ENCODE measurements at places on chromosomes 3 and 15.

DNA sequence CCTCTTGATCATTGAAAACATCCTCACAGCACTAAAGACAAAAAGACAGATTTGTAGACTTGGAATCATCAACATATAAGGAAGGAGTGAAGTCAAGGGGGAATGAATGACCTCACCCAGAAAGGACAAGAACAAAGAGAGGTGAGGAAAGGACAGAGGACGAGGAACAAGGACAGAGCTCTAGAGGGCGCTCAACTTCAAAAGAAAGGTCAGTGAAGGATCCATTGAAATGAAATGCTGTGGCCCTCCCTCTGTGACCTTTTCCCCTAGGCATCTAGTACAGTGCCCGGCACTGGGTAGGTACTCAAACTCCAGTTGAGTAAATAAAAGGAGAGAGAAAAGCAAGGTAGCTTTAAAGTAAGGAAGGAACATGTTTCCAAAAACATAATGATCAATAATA is 2.6 kb downstream of the ATP8B4 start:
- no peak for DNase-seq

DNA sequence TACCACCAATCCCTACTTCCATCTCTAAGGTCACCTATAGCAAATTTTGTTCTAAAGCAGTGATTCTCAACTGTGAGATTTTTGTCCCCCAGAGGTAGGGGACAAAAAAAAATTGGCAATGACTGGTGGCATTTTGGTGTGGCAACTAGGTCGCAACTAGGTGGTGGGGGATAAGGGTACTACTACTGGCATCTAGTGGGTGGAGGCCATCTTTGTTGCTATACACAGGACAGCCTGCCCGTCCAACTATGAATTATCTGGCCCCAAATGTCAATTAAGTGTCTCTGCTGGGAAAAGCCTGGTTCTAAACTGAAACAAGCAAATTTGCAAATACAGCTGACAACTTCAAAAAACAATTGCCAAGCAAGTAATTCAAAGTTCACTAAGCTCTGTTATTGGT is 1.4 kb downstream of the MTMR10 start:
- DNase-seq, result no peak

DNA sequence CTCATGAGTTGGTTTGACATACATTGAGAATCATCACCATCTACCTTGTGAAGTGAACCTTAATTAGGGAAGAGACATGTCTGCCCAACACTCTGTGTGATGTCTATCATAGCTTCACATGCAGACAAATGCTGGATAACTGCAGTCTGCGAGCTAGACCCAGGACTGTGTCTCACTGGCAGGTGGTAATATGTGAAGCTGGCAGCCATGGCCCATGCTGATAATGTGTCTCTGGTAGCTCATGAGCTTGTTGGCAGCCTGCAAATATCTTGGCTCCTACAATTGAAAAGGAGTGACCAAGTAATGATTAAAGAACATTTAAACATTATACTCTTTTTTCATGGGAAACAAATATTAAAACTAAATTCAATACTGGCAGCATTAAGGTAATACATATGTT is 234.8 kb downstream of the CHST2 start:
- DNase-seq, result no peak

GRCh38 chr3:18501679-18502343 is 76.7 kb upstream of the SATB1 start:
- DNase-seq, result no peak

GRCh38 chr15:65232520-65232919 is 21.2 kb upstream of the CILP start:
- DNase-seq, result no peak

GRCh38 chr15:76071806-76072205 is 12.0 kb downstream of the TMEM266 start:
- no peak for DNase-seq

- DNase-seq, result no peak
Observed at GRCh38 chr15:89936051-89936785, 23.5 kb upstream of the ARPIN start.

DNA sequence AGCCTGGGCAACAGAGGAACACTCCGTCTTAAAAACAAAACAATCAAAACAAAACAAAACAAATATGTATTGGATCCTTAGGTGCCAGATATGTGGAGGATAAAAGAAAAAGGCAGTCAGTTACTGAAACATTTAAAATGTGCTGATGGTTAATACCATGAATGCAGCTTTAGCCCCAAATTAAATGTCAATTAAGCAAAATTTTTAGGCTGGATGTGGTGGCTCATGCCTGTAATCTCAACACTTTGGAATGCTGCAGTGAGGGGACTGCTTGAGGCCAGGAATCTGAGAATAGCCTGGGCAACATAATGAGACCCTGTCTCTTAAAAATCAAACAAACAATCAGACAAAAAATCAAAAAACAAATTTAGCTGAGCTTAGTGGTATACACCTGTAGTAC is 8.5 kb upstream of the CHMP2B start:
- no peak for DNase-seq

- DNase-seq, result no peak
Observed at GRCh38 chr15:51267703-51268083, 70.7 kb downstream of the CYP19A1 start.

- DNase-seq, result no peak
Observed at GRCh38 chr3:146065573-146066006, 95.4 kb downstream of the PLOD2 start.

GRCh38 chr15:33516563-33516962 is 205.8 kb downstream of the RYR3 start:
- no peak for DNase-seq

- no peak for DNase-seq
Observed at GRCh38 chr3:168002786-168003368, 92.8 kb downstream of the GOLIM4 start.

DNA sequence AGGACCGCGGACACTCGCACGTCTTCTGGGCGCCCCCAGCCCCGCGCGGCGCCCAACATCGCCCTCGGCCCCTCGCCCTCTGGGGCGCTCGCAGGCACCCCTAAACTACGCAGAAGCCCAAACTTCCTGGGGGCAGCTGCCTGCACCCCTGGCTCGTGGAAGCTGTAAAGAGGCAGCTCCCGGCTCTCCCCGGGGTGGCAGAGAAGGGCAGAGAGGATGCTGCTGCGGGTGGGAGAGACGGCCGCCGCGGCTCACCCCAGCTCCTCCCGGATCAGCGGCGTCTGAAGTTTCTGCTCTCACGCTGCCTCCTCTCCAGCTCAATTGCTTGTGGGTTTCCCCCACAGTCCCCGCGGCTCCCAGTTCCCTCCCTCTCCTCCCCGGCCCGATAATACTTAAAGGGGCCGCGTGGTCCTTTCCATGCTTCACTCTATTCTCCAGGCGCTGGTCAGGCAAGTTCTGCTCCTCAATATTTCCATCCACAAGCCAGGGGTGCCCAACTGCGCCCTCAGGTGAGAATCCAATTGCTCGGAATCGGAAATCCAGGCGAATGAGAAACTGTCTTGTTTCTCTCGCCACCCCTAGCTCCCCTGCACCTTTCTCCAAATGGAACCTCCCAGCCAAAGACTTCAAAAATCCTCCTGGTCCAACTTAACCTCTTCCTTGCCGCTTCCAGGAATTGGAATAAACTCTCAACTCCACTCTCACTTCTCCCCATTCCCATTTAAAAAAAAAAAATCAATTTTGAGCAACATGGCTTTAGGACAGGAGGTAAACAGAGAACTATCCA is 748.5 kb downstream of the ROBO1 start:
- DNase-seq, result no peak

DNA sequence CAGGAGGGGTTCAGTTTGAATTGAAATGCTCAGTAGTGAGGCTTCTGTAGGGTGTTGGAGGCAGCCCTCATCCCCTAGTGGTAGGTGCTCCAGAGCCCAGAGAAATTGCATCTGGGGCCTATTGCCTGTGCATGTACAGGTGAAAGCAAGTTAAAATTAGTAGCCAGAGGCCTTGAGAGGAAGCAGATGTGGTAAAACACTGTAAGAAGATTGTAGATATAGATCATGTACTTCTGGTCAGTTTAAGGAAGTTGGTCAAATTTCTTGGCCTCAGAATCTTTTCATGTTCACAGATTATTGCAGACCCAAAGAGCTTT is 34.6 kb downstream of the IGSF10 start:
- no peak for DNase-seq

DNA sequence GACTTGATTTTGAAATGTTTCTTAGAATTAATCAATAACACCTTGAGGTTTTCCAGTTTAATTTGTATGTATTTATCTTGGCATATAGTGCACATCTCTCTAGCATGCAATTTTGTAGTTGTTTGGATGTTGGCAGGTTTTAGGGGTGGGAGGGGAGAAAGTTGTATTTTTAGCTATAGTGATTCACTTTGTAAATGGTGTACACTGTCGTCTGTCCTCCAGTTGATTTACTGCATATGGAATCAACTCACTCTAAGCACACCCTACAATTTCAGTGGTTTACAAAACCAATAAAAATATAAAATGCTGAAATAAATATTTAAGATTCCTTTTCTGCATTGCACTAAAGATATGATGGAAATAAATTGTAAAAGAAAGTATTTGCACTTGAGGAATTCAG is 199.1 kb downstream of the CDIN1 start:
- no peak for DNase-seq

DNA sequence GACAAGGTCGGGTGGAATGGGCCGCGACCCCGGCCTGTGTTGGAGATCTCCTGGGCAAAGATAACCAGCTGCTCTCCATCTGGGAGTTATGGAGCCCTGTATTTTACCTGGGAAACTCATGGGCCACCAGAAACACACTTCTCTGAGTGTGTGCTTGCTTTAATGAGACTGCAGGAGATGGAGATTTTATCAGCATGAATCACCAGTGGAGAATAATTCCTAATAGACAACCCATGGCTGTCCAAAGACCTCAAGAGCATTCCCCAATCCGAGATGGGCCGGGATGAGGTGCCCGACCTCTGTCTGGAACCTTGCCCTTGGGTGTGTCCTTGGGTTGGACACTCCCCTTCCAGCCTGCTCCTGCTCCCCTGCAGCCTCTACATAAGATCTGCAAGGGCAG is 389.3 kb downstream of the GABRG3 start:
- no peak for DNase-seq

- no peak for DNase-seq
Observed at GRCh38 chr3:111538681-111539083, 3.3 kb upstream of the CD96 start.

GRCh38 chr15:43922021-43922420 is 95.2 kb downstream of the WDR76 start:
- no peak for DNase-seq

GRCh38 chr3:190385731-190386688 is 2.0 kb upstream of the CLDN16 start:
- DNase-seq, result no peak

DNA sequence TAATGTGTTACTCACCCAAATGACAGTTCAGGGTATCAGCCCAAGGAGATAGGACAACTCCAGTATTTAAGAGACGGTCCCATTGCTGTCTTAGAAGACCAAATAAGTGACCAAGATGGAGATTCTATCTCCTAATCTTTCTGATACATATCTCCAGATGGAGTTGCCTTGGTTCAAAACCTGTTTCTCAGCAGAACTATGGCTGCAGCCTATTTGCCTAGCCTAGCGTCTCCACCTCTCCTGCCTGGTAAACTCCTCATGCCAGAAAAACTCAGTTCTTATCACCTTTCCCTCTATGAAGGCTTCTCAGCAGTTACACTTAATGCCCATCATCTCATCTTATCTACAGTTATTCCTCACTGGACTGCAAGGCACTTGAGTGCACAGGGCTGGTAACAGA is 1.2 kb upstream of the CSPG5 start:
- no peak for DNase-seq

GRCh38 chr15:35151782-35152181 is 66.7 kb upstream of the NANOGP8 start:
- DNase-seq, result no peak

- DNase-seq, result no peak
Observed at GRCh38 chr15:99955532-99955931, 222.3 kb upstream of the LYSMD4 start.

- no peak for DNase-seq
Observed at GRCh38 chr3:47634996-47635395, 56.3 kb upstream of the CSPG5 start.

- DNase-seq, result no peak
Observed at GRCh38 chr3:42651248-42652091, 2.0 kb upstream of the ZBTB47 start.

DNA sequence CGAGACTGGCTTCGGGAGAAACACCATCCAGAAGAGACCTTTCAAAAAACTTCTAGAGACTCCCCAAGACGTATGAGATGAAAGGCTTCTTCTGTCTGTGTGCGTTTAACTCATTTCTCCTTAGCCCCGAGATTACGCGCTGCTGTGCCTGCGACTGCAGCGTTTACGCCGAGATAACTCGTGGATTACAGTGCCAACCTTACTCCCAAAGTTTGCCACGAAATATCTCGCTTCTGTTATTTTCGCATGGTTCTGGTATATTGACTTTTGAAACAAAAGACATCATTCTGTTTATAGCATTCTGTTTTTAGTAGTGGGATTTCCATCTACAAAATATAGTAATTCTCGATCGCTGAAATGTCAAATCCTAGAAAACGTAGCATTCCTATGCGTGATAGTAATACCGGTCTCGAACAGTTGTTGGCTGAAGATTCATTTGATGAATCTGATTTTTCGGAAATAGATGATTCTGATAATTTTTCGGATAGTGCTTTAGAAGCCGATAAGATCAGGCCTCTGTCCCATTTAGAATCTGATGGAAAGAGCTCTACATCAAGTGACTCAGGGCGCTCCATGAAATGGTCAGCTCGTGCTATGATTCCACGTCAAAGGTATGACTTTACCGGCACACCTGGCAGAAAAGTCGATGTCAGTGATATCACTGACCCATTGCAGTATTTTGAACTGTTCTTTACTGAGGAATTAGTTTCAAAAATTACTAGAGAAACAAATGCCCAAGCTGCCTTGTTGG is 467 bp downstream of the PGBD4 start:
- DNase-seq, result no peak

DNA sequence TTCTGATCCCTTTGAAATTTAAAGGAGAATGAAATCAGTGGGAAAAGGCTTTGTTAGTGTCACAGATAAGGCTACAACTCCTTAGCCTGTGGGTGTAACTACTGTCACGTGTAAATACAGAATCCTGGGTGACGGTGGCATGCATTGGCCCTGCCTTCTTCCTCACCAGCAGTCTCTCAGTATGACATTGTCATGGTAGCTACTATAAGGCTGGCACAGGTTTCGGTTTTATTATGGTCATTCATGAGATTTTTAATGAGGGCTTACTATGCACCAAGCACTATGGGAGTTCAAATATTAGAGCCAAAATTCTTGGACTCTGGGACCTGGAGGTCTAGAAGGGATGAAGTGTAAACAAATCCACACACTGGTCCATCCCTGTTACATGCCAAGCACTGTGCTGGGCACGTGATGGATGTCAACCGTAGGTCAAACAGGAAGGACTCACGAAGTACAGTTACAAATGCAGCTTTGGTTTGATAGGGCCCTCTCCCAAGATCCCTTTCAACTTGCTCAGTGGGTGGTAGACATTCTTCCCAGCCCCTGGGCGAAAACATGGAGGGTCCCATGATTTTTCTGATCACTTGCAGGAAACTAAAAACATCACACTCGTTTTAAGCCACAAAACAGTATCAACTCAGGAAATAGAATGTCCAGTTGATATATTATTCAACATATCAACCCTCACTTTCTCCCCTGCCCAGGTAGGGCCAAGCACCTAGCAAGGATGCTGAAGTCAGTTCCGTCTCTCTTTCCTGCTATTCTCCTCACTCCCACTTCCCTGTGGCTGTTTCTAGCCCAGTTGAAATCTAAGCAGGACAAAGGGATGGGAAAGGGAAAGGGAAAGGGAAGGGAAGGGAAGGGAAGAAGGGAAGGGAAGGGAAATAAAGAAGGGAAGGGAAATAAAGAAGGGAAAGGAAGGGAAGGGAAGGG is 25.3 kb downstream of the BFSP2 start:
- DNase-seq, result no peak
